ENCODE measurements at places on chromosomes 4 and X. TPM values are rescaled to one million over a fixed set of nuclear protein-coding genes. Genes with fewer than 3 reads are reported as not detected.

The TCEAL7 gene
- 2.6 TPM for total RNA-seq

The TMSB15C gene
- total RNA-seq: 0.27 TPM

The PAGE1 gene
- not detected for total RNA-seq

The TBC1D1 gene
- 129 TPM for total RNA-seq

The GPR78 gene
- total RNA-seq: not detected

The MAGEA4 gene
- total RNA-seq: not detected

The UGT2B10 gene
- total RNA-seq: not detected

The SLC2A9 gene
- 8.2 TPM for total RNA-seq

The TACR3 gene
- not detected for total RNA-seq

DNA sequence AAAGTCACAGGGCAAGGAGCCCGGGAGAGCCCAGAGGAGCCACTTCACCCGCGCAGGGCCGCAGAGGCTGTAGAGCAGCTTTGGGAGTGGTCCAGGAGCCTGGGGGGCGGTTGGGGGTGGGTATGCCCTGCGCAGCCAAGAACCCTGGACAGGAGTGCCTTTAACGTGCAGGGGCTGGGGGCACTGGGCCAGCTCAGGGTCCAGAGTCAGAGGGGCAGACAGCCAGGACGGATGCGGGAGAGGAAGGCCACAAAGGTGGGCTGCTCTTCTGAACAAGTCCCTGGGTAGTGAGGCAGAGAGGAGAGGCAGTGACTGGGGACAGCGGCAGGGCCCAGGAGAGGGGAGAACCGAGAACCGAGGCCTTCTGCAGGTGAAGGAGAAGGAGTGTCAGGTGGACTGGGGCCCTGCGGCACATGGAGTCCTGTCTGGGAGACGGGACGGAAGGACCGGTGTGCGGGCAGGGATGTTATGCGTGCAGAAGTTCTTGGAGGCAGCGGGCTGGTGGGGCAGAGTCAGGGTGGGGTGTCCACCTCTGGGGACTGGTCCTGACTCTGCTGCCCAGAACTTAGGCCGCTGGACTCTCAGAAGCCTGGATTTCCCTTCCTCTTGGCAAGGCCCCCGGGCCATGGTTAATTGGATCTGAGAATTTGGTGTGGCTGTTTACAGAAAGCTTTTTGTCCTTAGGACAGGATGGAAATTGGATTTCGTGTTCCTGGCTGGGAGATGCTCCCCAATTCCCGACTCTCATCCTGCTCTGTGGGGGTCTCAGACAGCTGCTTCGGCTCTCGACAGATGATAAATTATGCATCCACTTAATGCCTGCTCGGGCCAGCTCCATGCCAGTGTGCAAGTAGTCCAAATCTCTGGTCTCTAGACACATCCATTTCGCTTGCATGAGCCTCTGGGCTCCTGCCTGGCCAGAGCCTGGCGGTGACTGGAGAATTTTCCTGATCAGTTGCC, 31.9 kb downstream of the ADRA2C start:
- no peak overlapping the region for H3K4me3 ChIP-seq
- H3K27ac ChIP-seq: no peak overlapping the region
- DNase-seq: no peak
- no peaks in the 10 kb centered on the region for H3K4me1 ChIP-seq
- H3K36me3 ChIP-seq: no peaks in the 10 kb centered on the region
- H3K27me3 ChIP-seq: peaks cover 72% of the 10 kb centered on the region

GRCh38 chr4:85475631-85476233, 782 bp downstream of the ARHGAP24 start:
- H3K27ac ChIP-seq: peak overlapping the region; percentile 90
- H3K36me3 ChIP-seq: no peaks in the 10 kb centered on the region
- H3K4me3 ChIP-seq: peak overlapping the region; percentile 80

DNA sequence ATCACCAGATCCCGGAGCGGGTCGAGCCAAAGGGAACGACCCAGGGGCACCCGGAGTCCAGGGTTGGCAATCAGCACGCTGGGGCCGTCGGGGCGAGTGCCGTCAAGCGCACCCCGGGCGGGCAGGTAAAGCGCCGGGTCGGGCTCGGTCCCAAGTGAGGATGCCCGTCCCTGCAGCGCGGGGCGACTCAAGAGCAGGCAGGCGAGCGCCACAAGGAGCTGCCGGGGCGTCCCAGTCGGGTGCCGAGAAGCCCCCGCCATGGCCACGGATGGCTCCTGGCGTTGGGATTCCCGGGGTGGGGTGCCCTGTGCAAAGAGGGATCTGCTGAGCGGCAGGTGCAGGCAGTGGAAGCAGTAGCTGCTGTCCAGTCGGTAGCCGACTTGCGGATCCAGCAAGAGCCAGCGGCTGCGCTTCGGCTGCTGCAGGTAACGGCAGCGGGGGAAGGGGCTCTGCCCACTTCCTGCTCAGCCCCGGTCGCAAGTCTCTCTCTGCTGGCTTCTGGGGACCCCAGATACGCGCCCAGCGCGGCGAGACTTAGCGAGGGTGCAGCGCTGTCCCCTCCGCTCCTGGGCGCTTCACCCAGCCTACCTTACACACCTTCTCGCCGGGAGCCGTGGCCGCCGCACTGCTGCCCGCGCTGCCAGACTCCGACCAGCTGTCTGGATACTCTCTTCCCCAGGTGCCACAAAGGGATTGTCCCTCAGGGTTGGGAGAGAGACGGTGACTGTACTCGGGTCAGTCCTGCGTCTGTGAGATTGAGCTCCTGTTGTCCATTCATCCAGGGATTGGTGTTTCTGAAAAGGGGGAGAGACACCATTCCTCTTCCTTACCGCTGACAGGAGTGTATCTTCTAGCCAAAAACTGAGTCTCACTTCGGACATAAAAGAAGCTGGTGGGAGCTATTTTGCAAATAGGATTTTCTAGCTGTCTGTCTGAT, at the start of gene FREM3:
FREM3 (minus strand) TSS at position 260 of the 937 bp plus-strand sequence; CDS start at position 260, 0 bp downstream.
- no peak within 1 kb of the TSS for H3K27ac ChIP-seq
- H3K4me1 ChIP-seq: peaks cover 21% of the 10 kb centered on the region
- DNase-seq: no peak
- H3K4me3 ChIP-seq: peak within 1 kb of the TSS; percentile 66
- peaks cover 46% of the 10 kb centered on the region for H3K27me3 ChIP-seq
- H3K36me3 ChIP-seq: no peaks in the 10 kb centered on the region

DNA sequence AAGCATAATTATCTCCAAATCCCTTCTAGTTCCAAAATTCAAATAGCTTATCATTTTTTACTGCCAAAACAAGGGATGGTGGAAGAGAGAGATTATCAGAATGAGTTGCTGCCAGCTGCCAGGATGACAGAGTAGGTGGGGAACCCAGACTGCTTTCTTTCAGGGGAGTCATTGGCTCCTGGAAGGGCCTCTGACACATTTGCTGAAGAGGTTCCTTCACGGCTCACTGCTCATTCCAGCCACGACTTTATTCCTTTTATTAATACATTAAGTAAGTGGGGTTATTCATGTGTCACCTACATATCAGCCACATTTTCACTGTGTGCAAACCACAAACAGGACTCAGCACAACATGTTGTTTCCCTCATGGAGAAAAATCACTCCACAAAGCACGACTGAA, 12.7 kb upstream of the SMIM43 start:
- peaks cover 8% of the 10 kb centered on the region for H3K4me1 ChIP-seq
- no peak overlapping the region for H3K4me3 ChIP-seq
- no peaks in the 10 kb centered on the region for H3K36me3 ChIP-seq
- DNase-seq: no peak

- H3K36me3 ChIP-seq: no peaks in the 10 kb centered on the region
- no peak for DNase-seq
- H3K27me3 ChIP-seq: peaks cover 4% of the 10 kb centered on the region
- H3K4me3 ChIP-seq: no peak overlapping the region
- H3K27ac ChIP-seq: peak overlapping the region; percentile 27
Measured at GRCh38 chr4:53785996-53786395, 194.7 kb upstream of the LNX1 start.

DNA sequence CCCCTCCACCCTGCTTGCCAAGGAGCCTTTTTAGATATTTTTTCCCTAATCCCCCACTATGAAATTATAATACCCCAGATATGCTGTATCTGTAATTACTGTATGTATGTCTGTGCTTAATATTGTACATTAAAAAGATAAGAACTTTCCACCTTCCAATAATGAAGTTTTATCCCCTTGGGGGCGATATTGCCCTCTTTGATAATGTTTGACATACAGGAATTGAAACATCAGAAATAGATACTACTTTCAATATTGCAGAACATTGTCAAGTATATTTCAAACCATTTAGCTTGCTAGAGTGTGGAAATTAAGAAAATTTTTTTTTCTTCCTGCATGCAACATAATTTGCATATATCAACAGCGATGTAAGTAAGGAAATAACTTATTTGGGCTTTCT, 58.9 kb downstream of the NAF1 start:
- peaks cover 6% of the 10 kb centered on the region for H3K36me3 ChIP-seq
- H3K27ac ChIP-seq: no peak overlapping the region
- no peak overlapping the region for H3K4me3 ChIP-seq
- no peak for DNase-seq

DNA sequence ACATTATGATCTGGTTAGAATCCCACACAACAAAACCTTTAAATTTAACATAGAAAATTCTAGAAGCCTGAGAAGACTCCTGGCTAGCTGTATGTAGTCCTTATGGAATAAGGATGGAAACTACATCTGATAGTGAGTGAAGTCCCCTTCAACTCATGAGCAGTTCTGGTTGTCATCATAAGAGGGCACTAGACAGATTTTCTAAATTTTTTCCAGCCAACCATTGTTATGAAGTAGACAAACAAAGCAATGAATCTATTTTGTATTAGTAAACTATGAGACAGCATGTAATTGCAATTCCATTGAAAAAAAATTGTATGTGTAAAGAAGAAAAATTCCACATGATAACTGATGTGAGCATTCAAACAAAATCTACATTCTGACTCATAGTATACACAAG, 35.2 kb downstream of the PWWP3B start:
- H3K36me3 ChIP-seq: no peaks in the 10 kb centered on the region
- no peak overlapping the region for H3K27ac ChIP-seq
- DNase-seq: no peak
- H3K27me3 ChIP-seq: no peaks in the 10 kb centered on the region

DNA sequence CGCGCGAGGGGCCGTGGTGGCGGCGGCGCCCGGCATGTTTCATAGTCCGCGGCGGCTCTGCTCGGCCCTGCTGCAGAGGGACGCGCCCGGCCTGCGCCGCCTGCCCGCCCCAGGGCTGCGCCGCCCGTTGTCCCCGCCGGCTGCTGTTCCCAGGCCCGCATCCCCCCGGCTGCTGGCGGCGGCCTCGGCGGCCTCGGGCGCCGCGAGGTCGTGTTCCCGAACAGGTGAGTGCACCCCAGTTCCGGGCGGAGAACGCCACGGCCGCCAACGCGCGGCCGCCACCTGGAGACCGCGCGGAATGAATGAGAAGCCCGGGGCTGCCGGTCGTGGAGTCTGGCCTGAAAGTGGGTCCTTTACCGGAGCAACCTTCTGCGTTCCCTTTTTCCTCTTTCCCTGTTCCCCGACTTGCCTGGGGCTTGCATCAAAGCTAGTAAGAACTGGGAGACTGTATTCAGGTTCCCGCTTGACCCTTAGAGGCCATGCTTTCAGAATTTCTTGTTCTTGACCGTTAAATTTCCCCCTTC, 429 bp downstream of the NOCT start:
- peak overlapping the region; percentile 78 for H3K4me3 ChIP-seq
- no peaks in the 10 kb centered on the region for H3K27me3 ChIP-seq
- H3K36me3 ChIP-seq: no peaks in the 10 kb centered on the region

DNA sequence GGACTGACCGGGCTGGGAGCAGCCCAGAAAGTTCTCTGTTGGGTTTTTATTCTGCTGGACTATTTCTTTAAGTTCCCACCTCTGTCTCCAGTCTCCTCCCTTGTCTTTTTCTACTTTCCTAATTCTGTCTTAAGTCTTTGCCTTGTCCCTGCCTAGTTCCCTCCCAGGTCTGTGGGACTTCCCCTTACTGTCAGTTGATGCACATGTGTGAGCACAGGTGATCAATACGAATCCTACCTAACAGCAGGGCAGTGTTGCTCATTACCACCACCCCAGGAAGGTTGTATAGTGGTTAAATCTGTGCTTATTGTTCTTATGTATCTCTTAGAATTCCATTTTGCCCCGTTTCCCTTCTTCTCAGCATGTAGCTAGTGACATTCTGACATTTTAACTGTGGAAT, 62.1 kb downstream of the GALNTL6 start:
- no peak overlapping the region for H3K27ac ChIP-seq
- H3K36me3 ChIP-seq: no peaks in the 10 kb centered on the region
- no peaks in the 10 kb centered on the region for H3K4me1 ChIP-seq
- H3K27me3 ChIP-seq: no peaks in the 10 kb centered on the region

DNA sequence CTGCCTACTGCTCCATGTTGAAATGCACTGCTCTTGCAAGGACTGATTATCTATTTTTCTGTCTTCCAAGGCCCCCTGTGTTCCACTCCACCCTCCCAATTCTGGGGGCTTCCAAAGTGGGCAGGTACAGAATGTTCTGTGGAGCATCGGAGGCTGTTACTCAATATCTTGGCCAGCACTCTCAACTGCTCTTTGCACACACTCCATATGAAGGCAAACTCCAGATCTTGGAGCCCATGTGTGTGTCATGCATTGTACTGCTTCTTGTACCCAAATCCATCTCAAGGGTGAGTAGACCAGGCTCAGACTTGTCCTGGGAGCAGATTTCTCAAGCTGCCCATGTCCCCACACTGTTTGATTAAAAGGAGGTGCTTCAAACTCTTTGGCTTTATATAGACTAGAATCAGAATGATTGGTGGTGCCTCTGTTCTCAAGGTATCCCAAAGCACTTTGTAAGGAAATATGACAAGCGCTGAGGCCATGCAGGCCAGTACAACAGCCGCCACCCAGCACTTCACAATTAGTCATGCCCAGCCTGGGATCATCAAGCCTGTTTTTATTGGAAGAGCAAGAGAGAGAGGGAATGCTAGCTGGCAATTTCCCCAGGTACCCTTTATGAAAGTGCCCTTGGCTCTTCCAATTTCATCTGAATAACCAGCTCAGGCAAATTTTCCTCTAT, 44.3 kb downstream of the AR start:
- no peak for DNase-seq
- H3K27ac ChIP-seq: peak overlapping the region; percentile 44
- H3K36me3 ChIP-seq: no peaks in the 10 kb centered on the region
- H3K27me3 ChIP-seq: no peaks in the 10 kb centered on the region
- peaks cover 7% of the 10 kb centered on the region for H3K4me1 ChIP-seq
- H3K4me3 ChIP-seq: no peak overlapping the region

GRCh38 chrX:115957862-115958490, 212.6 kb upstream of the AGTR2 start:
- no peak overlapping the region for H3K4me3 ChIP-seq
- no peaks in the 10 kb centered on the region for H3K4me1 ChIP-seq
- no peaks in the 10 kb centered on the region for H3K36me3 ChIP-seq

DNA sequence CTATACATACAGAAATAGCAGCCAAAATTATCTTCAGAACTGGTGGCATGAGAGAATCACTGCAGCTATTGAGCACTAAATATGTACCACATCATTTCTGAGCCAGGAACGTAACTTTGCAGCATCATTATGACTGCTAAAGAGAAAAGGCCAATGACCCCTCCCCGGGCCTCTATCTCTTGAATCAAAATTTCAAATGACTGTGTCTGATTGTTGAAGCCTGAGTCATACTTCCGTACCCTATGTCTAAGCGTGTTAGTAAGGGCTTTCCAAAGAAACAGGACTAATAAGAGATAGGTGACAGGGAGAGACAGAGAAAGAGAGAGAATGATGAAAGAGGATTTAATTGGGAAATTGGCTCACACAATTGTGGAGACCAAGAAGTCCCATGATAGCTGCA, 445.5 kb upstream of the SPANXN1 start:
- no peak overlapping the region for H3K27ac ChIP-seq
- H3K4me1 ChIP-seq: no peaks in the 10 kb centered on the region
- no peak for DNase-seq
- no peaks in the 10 kb centered on the region for H3K27me3 ChIP-seq
- H3K4me3 ChIP-seq: no peak overlapping the region
- no peaks in the 10 kb centered on the region for H3K36me3 ChIP-seq

GRCh38 chrX:24253030-24253429, 60.8 kb downstream of the SUPT20HL2 start:
- H3K4me3 ChIP-seq: no peak overlapping the region
- H3K36me3 ChIP-seq: no peaks in the 10 kb centered on the region
- no peak for DNase-seq
- no peaks in the 10 kb centered on the region for H3K27me3 ChIP-seq
- H3K27ac ChIP-seq: no peak overlapping the region

All from left ventricle myocardium inferior (tissue), 1 donor.